ENCODE measurements at places on chromosomes 7 and 10. TPM values are rescaled to one million over a fixed set of nuclear protein-coding genes. Genes with fewer than 3 reads are reported as not detected.

DNA sequence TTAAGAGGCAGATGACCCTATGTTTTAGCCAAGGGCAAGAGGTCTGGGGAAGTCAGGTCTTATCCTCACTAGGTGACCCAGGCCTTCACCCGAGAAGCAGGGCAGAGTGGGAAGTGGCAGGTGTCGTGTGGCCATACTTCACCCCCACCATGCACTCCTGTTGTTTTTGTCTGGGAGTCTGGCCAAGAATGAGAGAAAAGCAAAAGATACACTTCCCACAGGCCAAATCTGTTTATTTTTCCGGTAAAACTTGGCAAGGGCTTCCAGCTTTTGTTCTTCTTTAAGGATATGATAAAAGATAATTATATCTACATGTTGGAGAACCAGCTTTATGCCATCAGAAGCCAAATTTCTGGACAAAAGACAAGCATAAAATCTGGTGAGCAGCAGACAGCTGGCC, 137.4 kb upstream of the CDC14C start:
- no peak for ATAC-seq

Gene STAMBPL1
- 6.2 TPM for total RNA-seq

- no peak for ATAC-seq
These were observed 567.3 kb downstream of the KCNMA1 start for GRCh38 chr10:77070346-77070745.

DNA sequence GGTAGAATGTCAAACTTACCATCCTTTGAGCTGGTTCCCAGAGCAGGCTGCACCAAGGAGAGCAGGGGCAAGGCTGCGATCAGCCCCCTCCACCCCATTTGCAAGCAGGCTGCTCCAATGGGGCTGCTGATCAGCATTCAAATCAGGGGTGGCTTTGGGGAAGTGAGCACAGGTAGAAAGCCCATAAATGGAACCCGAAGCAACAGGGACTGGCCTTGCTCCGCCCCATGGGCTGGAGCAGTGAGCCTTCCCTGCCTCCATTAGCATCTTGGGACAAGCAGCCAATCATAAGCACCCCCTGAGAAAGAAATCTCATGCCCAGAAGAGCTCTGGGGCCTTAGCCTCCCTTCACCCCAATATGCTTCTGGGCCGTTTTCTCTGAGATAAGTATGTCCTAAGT, 4.0 kb upstream of the PKD1L1 start:
- no peak for ATAC-seq

- no peak for ATAC-seq
These were observed 28.9 kb upstream of the FZD1 start for GRCh38 chr7:91235211-91235832.

- ATAC-seq, result peak; percentile 10
These were observed 686 bp downstream of the AASS start for GRCh38 chr7:122143376-122143750.

Measured in motor neuron (in vitro differentiated cells).